NCI-H1092 treated with DMSO at 0.1 percent for 48 hours (cell line): ENCODE measurements at places on chromosomes 13 and 19.

GRCh38 chr13:33262594-33262993 lies 23.0 kb downstream of the STARD13 start:
- DNase-seq, result no peak

DNA sequence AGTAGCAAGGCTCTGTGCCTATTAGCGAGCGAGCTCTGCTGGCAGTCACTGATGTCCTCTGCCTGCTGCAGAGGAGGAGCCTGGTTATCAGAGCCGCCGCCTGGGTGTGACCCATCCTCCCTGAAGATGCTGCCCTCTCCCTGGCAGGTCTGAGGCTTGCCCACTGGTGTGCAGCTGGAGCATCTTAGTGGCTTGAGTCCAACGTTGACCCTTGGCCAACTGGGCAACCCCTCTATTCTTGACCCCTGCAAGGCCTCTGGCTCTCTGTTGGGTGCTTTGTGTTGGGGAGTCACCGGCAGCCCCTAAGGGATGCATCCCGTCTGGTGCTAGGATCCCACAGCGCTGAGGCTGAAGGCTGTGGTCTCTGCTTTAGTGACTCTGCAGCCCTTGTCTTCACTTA lies 277.9 kb upstream of the SOX1 start:
- no peak for DNase-seq

- no peak for DNase-seq
Measured at GRCh38 chr19:57566396-57567265, 7.0 kb upstream of the ZNF550 start.

- no peak for DNase-seq
Measured at GRCh38 chr13:30841154-30841553, 64.9 kb upstream of the MEDAG start.

- DNase-seq, result no peak
Measured at GRCh38 chr13:46555722-46556417, 2.9 kb downstream of the LRCH1 start.
